B cell (primary cell): ENCODE measurements at places on chromosomes 13 and 19. TPM values are rescaled to one million over a fixed set of nuclear protein-coding genes. Genes with fewer than 3 reads are reported as not detected.

GRCh38 chr13:50153401-50153800, 138.2 kb downstream of the KCNRG start:
- DNase-seq: no peak

- no peak for DNase-seq
Observed at GRCh38 chr13:23449398-23450162, 16.1 kb upstream of the SACS start.

SYNGR4 gene
- total RNA-seq: not detected in 2 replicates

DNA sequence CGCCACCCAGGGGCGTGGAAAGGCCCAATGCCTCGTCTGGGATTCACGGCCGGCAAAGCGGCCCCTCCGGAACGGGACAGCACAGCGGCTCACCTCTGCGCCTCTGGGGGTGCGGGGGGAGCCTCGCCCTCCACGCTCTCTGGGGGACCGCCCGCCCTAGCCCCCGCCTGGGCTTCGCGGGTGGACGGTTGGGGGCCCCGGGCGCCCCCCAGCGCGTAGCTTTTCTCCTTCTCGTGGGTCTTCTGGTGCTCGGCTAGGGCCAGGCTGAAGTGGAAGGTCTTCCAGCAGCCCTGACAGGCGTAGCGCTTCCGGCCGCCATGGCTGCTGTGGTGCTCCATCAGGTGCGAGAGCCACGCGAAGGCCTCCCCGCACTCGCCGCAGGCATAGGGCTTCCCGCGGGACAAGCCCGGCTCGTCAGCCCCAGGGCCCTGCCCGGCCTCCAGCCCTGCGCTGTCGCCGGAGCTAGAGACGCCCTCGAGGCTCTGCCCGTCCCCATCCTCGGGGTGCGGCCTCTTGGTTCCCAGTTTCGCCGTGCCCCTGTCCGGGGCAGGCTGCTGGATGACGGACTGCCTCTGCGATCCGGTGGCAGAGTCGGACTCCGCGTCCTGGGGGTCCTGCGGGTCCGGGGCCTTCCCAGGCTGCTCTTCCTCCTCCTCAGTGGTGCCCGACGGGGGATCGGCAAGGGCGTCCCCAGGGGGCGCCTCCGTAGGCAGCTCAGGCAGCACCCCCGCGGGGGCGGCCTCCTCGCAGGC, 13.3 kb downstream of the ZSCAN18 start:
- DNase-seq: no peak

KANK3 gene
- 0.27 TPM in 1 of 2 replicates, not detected in the other for total RNA-seq
